ENCODE measurements at places on chromosomes 1 and 21.

- no peak for DNase-seq
These were observed 588.0 kb upstream of the BEND5 start for GRCh38 chr1:49364676-49365075.

DNA sequence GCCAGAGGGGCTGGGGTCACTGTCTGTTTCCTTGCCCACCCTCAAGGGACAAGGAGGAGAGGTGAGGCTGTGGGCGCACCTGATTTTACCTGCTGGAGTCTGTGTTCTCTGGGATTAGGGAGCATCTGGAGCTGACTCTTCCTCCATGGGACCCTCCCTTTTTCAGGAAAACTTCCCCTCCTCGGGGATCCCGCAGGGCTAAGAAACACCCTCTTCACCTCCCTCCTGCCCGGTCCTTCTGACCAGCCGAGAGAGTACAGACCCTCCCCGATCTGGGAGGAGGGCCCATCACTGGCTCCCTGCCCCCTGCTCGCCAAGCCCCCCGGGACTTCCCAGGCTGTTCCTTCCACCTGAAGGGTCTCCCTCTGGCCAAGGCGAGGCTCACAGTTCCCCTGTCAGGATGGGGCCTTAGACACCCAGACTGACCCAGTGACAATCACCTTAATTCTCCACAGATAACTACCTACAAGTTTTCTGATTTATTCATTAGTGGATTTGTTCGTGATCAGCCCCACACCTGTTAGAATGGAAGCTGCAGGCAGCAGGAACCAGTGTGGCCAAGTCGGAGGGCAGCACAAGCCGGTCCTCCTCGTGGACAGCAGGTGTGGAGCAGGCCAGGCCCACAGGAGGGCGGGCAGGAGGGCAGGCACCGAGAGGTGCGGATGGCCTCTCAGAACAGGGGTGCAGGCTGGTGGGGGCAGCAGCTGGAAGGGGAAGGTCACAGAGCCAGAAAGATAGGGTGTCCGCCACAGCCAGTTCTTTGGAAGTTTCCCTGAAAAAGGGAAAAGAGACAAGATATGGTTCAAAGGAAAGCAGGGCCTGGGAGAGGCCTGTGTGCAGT is 15.9 kb upstream of the SAMD11 start:
- DNase-seq = no peak

DNA sequence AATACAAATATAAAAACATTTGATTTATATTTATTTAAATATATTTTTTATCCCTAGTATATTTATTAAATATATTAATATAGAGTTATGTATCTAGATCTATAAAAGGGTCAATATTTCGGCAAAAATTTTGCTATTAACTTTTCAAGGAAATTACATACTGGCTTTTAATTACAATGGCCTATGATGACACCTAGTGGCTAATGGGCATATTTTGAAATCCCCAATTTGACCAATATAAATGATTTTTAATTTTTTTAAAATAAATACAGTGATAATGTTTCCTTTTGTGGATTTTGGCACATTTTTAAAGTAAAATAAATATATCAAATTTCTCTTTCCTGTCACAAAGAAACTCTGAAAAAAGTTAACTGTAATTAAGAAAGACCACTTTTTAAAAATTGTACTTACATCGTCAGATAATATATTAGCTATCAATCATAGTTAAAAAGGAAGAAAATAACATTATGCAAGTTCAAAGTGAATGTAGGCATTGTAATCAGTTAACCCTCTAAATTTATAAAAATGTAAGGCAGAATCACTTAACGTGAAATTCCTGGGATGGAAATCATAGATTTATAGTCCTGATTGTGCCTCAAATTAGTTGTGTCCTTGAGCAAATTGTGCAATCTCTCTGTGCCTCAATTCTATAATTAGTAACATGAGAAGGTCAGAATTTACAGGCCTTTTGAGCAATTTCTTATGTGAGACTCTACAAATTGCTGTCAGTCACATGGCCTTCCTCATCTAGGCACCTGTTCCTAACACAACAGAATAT is 25.6 kb upstream of the RGS13 start:
- DNase-seq = no peak

DNA sequence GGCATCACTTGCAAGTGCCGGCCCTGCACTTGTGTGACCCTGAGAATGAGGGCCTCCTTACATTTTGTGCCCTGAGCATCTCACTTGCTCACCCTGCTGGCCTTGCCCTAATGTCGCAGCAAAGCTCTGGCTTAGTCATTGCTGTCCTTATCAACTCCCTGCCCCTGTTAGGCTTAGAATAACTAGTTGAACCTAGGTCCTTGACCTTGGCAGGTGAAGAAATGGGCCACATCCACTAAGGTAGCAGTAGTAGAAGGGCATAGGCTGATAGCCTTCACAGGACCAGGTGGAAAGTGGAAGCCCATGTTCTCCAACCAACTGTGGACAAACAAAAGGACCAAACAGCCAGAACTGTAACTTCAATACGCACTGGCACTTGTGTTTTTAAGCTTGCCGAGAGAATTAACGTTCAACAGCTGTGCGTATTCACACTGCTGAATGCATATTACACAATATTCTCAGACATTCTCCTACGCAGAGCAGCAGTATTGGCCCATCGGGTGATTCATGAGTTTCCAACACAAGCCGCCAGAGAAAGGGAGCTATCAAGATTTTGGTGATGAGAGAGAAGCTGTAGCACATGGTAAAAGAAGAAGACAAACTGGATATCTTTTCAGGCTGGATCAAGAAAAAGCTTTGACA is 27.7 kb upstream of the PTGFRN start:
- DNase-seq = no peak

- DNase-seq = no peak
These were observed 175.4 kb upstream of the GORAB start for GRCh38 chr1:170356585-170356984.

DNA sequence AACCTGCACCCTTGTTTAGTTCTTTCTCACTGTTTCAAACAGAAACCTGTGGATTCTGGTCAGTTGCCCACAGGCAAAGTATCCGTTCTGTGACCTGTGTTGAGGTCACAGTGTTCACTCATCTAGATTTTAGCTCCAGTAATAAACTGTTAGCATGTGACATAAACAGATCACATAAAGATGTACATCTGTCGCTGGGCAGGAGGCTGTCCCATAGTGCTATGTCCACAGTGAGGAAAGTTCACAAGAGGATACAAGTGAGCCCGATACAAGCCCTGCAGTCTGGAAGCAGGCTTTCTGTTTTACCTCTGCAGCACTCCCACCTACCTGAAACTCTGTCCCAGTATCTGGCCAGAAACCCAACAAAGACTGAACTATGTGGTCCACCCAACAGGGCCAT is 28.4 kb downstream of the LMX1A start:
- DNase-seq = no peak

- no peak for DNase-seq
These were observed 13.0 kb upstream of the TTC22 start for GRCh38 chr1:54814126-54814498.

DNA sequence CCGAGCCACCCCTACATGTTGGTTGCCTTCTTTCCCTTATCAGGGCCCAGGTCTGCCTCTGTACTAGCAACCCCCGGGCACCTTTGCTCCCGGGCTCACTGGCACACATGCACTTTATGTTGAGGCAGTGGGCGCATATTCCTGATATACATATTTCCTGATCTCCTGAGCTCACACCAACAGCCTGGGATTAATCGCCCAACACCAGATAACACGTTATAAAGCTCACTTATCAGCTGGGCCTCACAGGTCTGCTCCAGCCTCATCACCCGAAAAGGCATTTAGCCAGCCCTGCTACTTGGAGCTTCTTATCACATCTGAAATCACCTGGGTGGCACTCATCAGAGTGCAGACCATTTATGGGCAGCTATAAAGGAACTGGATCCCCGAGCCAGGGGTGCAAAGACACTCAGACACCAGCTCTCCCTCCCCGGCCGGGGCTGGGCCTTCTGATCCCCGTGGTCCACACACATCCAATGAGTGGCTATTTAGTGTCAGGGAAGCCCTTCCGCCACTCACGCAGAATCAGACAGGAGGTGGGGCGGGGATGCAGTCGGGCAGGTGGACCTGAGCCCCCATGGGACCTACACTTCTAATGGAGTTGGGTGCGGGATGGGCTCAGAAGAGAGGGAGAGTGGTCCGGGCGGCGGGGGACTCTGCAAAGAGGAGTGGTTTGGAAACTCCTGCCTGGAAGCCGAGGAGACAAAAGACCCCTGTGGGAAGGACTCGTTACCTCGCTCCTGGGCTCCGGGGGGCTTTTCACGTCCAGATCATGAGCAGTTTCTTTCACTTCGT is 21.6 kb downstream of the RIPK4 start:
- DNase-seq = no peak

DNA sequence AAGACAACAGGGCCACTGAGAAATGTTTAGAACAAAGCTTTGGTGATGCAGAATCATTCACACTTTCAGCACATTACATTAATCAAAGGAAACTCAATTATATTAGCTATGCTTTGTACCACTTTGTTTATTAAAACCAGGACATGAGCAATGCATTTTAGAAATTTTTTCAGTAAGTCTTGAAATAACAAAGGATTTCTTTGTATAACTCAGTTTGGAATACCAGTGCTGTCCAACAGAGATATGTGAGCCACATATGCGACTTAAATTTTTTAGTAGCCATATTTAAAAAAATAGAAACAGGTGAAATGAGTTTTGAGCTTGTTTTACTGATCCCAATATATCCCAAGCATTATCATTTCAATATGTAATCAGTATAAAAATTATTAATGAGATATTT is 18.8 kb upstream of the F3 start:
- DNase-seq = no peak

- no peak for DNase-seq
These were observed 67.2 kb downstream of the SLC35A3 start for GRCh38 chr1:100036718-100037655.

- DNase-seq = no peak
These were observed 969.8 kb upstream of the ADGRL4 start for GRCh38 chr1:79976287-79976686.

DNA sequence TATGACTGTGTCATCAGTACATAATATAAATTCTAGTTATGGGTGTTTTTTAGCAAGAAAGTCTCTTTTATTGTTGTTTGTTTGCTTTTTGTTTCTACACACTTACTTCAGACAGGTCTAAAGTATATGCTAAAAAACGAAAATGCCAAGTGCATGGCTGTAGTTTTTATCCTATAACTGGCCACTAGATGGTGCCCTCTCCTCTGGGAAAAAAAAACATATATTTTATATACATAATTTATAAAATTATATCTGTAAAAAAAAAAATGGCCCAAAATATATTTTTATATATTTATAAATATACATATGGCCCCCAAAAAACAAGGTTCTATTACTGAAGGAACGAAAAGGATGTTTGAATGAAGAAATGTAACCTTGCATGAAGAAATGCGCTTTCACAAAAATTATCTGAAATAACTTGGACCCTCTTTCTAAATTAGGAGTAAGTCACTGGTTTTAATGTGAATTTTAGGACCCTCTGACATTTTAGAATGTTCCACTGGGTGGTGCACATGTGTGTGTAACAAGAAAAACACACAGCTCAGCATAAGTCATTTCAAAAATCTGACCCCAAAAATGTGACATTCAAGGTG is 93.5 kb downstream of the TTLL7 start:
- DNase-seq = no peak

DNA sequence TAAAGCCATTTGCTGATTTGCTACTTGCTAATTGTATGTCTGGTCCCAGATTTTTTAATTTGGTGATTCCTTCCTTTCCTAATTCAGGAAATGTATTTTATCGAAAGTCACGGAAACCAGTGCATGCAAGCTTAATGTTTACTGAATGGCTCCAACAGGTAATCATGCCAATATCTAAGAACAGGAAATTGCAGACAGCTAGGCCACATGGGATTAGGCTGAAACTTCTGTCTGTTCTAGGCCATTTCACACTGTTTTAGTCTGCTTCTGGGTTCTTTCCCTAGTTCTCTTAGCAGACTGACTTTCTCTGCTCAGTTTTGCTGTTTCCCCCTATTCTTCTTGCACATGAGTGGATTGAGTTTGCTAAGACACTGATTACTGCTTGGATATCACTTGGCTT is 111.4 kb downstream of the NTNG1 start:
- no peak for DNase-seq

DNA sequence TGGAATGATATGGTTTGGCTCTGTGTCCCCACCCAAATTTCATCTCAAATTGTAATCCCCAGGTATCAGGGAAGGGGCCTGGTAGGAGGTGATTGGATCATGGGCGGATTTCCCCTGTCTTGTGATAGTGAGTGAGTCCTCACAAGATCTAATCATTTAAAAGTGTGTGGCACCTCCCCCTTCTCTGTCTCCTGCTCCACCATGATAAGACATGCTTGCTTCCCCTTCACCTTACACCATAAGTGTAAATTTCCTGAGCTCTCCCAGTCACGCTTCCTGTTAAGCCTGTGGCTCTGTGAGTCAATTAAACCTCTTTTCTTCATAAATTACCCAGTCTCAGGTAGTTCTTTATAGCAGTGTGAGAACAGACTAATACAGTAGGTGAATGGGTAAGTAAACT is 109.3 kb downstream of the DMRTB1 start:
- no peak for DNase-seq

GRCh38 chr1:99119188-99119587 is 114.5 kb upstream of the PLPPR5 start:
- no peak for DNase-seq

DNA sequence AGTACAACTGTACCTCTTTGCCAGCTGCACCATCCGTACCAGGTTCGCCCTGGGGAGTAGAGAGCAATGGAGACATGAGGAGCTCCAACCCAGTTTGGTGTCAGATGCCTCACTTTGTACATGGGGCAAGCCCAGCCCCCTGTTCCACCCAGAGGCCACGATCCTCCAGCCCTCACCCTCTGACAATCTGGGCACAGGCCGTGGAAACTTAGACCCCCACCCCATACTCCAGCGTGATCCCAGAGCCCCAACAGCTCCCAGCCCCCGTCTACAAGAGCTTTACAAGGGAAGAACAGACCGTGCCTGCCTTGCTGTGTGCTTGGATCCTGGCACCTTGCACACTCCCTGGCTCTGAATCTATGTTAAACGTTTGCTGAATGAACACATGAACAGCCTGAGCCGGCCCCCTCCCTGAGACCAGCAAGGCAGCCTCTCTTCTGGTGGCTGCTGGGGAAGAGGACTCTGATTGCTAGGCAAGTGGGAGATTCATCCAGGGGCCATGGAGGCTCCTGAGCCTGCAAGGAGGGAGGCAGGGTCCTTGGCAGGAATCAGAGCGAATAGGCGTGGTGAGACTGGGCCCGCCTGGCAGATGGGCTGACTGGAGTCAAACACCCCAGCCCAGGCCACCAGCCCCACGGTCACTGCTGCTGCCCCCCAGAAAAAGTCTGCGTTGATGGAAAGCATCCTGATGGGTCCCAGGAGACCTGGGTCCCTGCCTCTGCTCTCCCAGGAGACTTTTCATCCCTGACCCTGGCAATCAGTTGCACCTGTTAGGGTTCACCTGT is 12.5 kb upstream of the PEF1 start:
- DNase-seq = no peak

DNA sequence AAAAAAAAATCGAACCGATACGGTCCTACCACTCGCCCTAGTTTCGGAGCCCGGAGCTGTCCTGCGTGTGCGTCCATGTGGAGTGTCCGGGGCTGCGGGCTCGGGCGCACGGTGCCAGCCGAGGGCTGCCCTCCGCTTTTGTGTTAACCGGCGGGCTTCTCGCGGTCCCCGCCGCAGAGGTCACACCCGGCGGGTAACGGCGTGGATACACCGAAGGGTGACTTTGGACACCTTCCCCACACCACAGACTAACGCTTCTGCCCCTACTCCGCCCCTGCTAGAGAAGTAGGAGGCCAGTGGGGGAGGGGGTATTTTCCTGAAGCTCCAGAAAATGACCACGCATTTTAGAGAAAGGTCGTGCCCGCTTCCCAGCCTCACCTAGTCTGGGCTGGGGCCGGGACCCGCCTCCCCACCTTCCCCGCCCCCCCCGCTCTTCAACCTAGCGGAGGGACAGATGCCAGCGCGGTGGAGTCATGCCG is 609 bp upstream of the ATF3 start:
- DNase-seq = no peak
